Ascending aorta (tissue), 2 donors: ENCODE measurements at places on chromosomes 7 and 10.

- no peaks in the 10 kb centered on the region for H3K36me3 ChIP-seq
- no peak for DNase-seq
- H3K27me3 ChIP-seq = no peaks in the 10 kb centered on the region
- no peak overlapping the region for H3K4me3 ChIP-seq
- no peak overlapping the region for H3K27ac ChIP-seq
- no peaks in the 10 kb centered on the region for H3K4me1 ChIP-seq
Observed at GRCh38 chr10:13518076-13518692, 10.6 kb downstream of the BEND7 start.

DNA sequence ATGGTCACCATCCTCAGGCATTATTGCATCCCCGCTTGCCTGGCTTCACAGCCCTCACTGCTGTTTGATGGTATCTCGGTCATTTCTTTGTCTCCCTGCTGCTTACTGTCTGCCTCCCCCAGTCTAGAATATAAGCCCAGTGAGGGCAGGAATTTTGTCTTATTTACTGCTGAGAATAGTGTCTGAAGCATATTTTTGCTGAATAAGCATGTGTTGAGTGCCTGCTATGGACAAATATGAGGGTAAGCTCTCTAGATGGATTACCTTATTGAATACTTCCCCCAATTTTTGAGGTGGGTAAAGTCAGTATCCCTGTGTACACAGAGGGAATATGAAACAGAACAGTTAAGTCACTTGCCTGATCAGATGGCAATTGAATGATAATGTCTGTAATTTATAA lies 36.5 kb upstream of the CABCOCO1 start:
- no peaks in the 10 kb centered on the region for H3K27me3 ChIP-seq
- DNase-seq = no peak
- H3K36me3 ChIP-seq = no peaks in the 10 kb centered on the region
- no peak overlapping the region for H3K4me3 ChIP-seq
- H3K4me1 ChIP-seq = peaks cover 8% of the 10 kb centered on the region

GRCh38 chr7:45182856-45183710 lies 25.5 kb downstream of the RAMP3 start:
- H3K4me3 ChIP-seq = no peak overlapping the region
- H3K4me1 ChIP-seq = no peaks in the 10 kb centered on the region
- no peak for DNase-seq
- no peak overlapping the region for H3K27ac ChIP-seq
- no peaks in the 10 kb centered on the region for H3K36me3 ChIP-seq
- H3K27me3 ChIP-seq = no peaks in the 10 kb centered on the region

GRCh38 chr10:50395851-50396250 lies 144.5 kb upstream of the ASAH2 start:
- no peak overlapping the region for H3K27ac ChIP-seq
- H3K4me1 ChIP-seq = peaks cover 7% of the 10 kb centered on the region
- no peaks in the 10 kb centered on the region for H3K27me3 ChIP-seq
- no peak overlapping the region for H3K4me3 ChIP-seq
- no peaks in the 10 kb centered on the region for H3K36me3 ChIP-seq

GRCh38 chr7:51351661-51352060 lies 35.1 kb upstream of the COBL start:
- H3K4me1 ChIP-seq = no peaks in the 10 kb centered on the region
- DNase-seq = no peak
- H3K27me3 ChIP-seq = no peaks in the 10 kb centered on the region
- H3K36me3 ChIP-seq = no peaks in the 10 kb centered on the region
- no peak overlapping the region for H3K27ac ChIP-seq

DNA sequence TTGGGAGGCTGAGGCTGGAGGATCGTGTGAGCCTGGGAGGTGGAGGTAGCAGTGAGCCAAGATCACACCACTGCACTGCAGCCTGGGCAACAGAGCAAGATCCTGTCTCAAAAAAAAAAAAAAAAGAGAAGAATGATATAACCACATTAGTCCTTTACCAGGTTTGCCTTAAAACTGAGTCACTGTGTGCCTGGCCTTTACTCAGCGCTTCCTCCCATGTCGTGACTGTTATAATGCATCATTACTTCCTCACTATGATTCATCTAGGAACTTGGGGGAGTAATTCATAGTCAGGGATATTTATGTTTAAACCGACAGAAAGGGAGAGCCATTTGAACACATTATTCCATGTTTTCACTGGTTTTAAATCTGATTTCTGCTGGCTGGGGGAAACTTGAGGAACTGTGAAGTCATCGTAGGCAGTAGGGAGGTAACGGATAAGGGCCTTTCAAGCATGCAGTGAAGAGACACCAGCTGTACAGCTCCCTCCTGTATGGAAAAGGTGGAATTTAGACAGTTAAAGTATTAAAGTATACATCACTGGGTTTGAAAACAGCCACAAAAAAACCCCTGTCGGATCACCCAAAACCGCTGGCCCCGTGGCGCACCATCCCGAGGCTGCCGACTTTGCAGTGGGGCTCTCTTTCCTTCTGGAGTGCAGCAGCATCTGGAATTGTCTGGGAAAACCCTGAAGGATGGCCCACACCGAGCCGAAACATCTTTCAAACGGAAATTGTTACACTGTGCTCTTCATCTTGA lies 119.8 kb downstream of the NKX6-2 start:
- no peak overlapping the region for H3K4me3 ChIP-seq
- H3K4me1 ChIP-seq = no peaks in the 10 kb centered on the region
- no peak overlapping the region for H3K27ac ChIP-seq
- no peak for DNase-seq
- no peaks in the 10 kb centered on the region for H3K27me3 ChIP-seq

DNA sequence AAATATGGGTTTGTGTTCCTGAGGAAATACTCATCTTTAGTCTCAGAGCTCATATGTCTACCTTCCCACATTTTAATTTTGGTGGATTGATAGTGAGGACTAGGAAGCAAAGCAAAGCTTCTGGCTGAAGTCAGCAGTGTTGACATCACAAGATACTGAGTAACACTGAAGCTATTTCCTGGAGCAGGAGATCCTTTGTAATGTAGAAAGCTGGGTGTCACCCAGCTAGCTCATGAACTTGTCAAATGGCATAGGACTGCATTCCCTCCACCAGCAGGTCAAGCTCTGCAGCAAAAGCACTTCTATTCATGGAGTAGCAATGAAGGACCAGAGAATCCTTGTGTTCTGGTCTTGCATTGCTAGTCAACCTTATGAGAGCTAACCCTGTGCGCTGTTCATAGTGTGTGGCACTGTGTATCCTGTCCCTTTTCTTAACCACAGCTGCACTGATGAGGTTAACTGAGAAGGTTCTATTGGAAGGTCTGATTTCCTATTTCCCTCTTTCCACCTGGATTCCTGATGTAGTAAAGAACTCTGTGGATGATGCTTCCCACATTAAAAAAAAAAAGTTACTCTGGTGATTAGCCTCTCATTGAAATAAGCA lies 94.8 kb upstream of the ZNF804B start:
- H3K27ac ChIP-seq = no peak overlapping the region
- no peaks in the 10 kb centered on the region for H3K4me1 ChIP-seq
- H3K27me3 ChIP-seq = no peaks in the 10 kb centered on the region
- no peak overlapping the region for H3K4me3 ChIP-seq

GRCh38 chr7:6558837-6559236 lies 7.6 kb upstream of the GRID2IP start:
- H3K4me3 ChIP-seq = no peak overlapping the region
- no peaks in the 10 kb centered on the region for H3K36me3 ChIP-seq
- H3K27me3 ChIP-seq = no peaks in the 10 kb centered on the region
- H3K4me1 ChIP-seq = no peaks in the 10 kb centered on the region

DNA sequence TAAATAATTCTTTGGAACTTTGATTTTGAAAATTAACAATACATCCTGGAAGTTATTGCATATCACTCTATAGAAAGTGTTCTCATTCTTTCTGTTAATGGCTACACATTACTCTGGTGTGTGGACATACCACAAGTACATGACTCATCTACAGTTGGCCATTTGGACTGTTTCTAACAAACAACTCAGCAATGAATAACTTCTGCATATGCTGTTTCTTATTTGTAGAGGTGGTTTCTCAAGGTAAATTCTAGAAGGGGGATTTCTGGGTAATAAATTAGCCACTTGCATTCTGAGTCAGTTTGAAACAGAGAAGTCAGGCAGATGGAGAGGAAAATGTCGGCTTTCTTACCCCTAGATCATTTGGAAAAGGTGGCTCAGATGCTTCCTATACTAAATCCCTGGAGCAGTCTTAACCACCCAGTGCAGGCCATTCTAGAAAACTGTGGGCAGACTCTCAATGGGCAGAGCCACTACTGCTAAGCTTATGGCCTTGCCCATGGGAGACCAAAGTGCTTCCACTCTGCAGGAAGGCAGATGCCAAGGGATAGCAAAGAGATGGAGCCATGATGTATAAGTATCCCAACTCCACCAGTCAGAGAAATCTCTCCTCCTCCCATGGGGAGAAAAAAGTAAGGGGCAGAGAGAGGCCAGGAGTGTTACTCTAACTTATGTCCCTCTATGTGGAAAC lies 194.0 kb upstream of the PLPP4 start:
- H3K4me3 ChIP-seq = no peak overlapping the region
- no peak overlapping the region for H3K27ac ChIP-seq
- no peak for DNase-seq
- no peaks in the 10 kb centered on the region for H3K4me1 ChIP-seq
- no peaks in the 10 kb centered on the region for H3K36me3 ChIP-seq

DNA sequence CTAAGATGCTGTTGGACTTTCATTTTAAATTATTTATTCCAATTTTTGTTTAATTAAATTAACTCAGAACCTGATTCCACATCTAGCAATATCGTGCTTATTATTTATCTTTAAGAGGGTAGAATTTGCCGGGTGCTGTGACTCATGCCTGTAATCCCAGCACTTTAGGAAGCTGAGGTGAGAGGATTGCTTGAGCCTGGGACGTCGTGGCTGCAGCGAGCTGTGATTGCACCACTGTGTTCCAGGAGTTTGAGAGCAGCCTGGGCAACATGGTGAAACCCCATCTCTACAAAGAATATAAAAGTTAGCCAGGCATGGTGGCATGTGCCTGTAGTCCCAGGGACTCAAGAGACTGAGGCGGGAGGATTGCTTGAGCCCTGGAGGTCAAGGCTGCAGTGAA lies 47.8 kb downstream of the ZFAND4 start:
- H3K4me1 ChIP-seq = no peaks in the 10 kb centered on the region
- H3K27me3 ChIP-seq = no peaks in the 10 kb centered on the region
- H3K27ac ChIP-seq = no peak overlapping the region
- no peak overlapping the region for H3K4me3 ChIP-seq
- no peak for DNase-seq
- peaks cover 3% of the 10 kb centered on the region for H3K36me3 ChIP-seq

- H3K4me1 ChIP-seq = no peaks in the 10 kb centered on the region
- H3K4me3 ChIP-seq = no peak overlapping the region
- H3K27ac ChIP-seq = no peak overlapping the region
- no peaks in the 10 kb centered on the region for H3K27me3 ChIP-seq
- no peak for DNase-seq
Observed at GRCh38 chr7:111858331-111858730, 296.0 kb upstream of the IMMP2L start.

GRCh38 chr7:46003161-46003560 lies 82.1 kb upstream of the IGFBP3 start:
- no peak overlapping the region for H3K27ac ChIP-seq
- no peak overlapping the region for H3K4me3 ChIP-seq

DNA sequence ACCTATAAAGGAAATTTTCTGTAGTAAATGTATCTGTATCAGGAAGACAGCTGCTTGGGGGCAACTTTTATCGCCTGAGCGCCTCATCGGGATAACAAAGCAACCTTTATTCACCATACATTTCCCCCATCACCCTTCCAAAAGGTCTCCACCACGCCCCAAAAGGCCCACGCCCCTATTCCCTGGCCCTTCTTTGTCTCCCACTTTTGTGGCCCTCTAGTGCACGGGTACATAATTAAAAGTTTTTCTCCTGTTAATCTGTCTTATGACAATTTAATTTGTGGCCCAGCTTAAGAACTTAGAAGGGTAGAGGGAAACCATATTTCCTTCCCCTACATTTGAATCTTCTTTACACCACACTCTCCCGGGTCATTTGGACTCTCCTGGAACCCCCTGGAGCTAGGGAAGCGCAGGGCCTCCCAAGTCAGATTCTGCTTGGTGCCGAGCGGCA lies 625 bp downstream of the RP9 start:
- no peaks in the 10 kb centered on the region for H3K36me3 ChIP-seq
- peak overlapping the region; percentile 81 for H3K27ac ChIP-seq
- no peak for DNase-seq
- H3K4me1 ChIP-seq = peaks cover 14% of the 10 kb centered on the region
- H3K27me3 ChIP-seq = no peaks in the 10 kb centered on the region
- peak overlapping the region; percentile 100 for H3K4me3 ChIP-seq

DNA sequence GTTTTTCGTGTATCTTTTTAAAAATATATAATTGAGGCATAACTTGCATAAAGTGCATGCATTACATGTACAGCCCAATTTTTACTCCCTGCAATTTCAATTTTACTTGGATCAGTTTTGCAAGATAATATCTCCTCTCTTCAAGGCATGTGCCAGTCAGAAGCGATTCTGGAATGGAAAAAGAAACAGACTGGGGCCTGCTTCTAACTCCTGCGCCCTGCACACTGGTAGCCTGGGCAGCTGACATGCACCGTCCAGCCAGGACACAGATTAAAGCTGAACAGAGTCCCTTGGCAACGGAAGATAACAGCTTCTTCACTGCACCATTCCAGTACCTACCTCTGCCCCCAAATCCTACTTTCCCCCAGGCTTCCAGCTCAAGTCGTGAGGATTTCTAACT lies 182.1 kb downstream of the FAM107B start:
- H3K27ac ChIP-seq = no peak overlapping the region
- DNase-seq = no peak
- no peaks in the 10 kb centered on the region for H3K4me1 ChIP-seq
- H3K36me3 ChIP-seq = no peaks in the 10 kb centered on the region
- no peaks in the 10 kb centered on the region for H3K27me3 ChIP-seq

DNA sequence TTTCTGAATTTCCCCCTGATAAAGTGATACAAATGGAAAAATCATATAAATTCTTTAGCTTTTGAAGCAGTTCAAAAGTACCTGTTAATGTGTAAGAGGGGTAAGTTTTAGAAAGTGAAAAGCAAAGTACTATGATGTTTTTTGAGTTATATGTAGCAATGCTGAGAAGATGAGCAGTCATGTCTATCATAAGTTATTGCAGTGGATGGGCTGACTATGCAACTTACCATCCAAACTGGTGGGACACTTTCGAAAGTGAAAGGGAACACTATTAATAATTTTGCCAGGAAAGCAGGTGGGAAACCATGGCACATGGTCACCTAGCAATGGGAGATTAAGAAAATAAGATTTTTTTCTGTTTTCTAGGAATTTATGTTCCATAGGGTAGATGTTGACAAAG lies 4.1 kb downstream of the MINPP1 start:
- no peak for DNase-seq
- peaks cover 14% of the 10 kb centered on the region for H3K4me1 ChIP-seq
- no peak overlapping the region for H3K27ac ChIP-seq
- no peak overlapping the region for H3K4me3 ChIP-seq
- H3K36me3 ChIP-seq = peaks cover 20% of the 10 kb centered on the region
- H3K27me3 ChIP-seq = no peaks in the 10 kb centered on the region
